Activated T-helper 1 cell treated with anti-CD3 and anti-CD28 coated beads, Interleukin-12 subunit alpha, Interleukin-12 subunit beta, Interleukin-2, Interleukin-4 antibody, amounts not matched to agents 30 ng/mL and 10 ng/mL and 1 ng/mL, durations not matched to agents 14 hours and 24 hours and 36 hours (primary cell): ENCODE measurements at places on chromosomes 2 and 18.

DNA sequence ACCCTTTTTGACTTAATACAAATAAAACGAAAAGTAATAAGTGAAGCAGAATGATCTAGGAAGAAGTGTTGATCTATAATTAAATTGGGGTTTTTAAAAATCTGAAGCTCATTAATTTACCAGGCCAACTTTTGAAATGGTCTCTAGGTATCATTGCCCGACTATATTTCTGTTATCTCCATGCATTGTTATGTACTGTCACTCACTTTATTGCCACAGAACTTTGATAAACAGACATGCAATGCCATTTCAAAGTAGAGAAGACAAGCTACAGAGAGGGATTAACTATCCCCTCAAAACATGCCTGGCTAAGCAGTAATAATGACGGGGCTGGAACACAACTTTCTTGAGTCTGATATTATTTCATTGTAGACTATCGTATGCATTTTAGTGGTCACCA, 147.6 kb upstream of the ITGA4 start:
- no peak for DNase-seq

DNA sequence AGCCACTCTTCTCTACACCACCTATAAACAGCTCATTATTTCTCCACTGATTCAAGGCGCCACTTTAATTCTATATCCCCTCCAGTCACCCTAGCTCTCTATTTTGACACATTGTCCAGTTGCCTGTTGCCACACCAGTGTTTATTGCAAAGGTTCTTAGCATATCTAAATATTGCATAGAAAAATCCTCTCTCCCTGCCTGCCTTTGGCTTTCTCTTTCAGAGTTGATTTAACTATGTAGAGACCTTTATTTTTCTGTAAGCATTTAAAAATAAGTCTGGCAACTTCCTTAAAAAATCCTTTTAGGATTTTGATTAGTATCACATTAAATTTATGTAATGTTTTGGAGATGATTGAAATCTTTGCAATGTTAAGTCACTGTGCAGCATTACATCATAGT, 47.9 kb upstream of the B3GNT7 start:
- DNase-seq, result no peak

GRCh38 chr2:31980674-31981356, 30.0 kb downstream of the MEMO1 start:
- no peak for DNase-seq

DNA sequence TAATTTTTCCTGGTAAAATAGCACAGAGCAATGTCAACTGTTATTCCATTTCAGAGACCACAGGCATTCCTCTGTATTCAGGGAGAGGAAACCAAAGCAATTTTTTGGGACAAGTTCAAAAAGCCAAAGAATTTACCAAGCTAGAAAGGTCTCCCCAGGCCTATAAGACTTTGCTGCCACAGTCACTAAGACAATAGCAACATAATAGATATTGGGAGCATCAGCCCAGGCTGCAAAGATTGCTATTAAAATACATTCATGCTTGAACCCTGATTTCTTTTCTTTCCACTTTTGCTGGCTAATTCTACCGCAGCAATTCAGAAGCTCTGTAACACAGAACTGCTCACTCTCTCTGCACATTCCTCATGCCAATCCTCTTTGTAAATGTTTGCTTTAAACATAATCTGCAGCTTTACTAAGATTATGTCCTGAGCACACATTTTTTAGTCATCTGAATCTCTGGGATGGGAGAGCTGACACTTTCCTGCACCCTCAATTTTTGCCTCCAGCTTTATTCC, 76.3 kb downstream of the CLHC1 start:
- DNase-seq, result no peak

DNA sequence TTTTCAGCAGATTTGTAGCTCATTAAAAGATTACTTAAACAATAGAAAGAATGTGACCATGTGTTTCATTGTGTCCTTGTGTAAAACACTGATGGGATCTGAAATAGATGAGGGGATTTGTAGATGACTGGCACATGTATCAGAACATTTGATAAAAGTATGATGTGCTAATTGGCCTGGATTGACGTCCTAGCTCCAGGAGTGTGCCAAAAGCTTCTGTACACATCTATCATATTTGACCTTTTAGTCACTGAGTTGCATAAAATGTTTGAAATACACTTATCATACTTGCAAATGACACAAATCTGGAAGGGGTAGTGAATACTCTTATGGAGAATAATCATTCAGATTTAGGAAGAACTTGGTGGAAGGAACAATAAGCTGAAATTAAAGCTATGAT, 778.5 kb downstream of the ERBB4 start:
- no peak for DNase-seq
